ENCODE measurements at places on chromosomes 12 and 14. TPM values are rescaled to one million over a fixed set of nuclear protein-coding genes. Genes with fewer than 3 reads are reported as not detected.

DNA sequence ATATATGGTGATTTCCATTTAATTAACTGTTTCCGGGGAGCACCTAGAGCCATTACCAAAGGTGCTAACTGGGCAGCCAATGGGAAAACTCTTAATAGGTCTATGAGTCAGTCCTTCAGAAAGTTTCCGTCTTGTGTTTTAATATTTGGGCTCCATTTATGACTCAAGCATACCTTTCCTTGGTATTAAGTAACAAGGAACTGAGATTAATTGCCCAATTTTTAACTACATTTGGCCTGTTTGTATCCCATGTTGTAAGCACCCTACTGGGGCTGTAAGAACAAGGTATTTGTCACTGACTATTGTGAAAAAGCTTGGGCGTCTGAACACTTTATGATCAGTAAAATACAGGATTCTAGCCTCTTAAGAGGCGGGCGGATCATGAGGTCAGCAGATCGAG, 62.8 kb upstream of the FOXN3 start:
- DNase-seq: no peak
- no peaks in the 10 kb centered on the region for H3K36me3 ChIP-seq
- no peaks in the 10 kb centered on the region for H3K27me3 ChIP-seq
- no peak overlapping the region for H3K27ac ChIP-seq

DNA sequence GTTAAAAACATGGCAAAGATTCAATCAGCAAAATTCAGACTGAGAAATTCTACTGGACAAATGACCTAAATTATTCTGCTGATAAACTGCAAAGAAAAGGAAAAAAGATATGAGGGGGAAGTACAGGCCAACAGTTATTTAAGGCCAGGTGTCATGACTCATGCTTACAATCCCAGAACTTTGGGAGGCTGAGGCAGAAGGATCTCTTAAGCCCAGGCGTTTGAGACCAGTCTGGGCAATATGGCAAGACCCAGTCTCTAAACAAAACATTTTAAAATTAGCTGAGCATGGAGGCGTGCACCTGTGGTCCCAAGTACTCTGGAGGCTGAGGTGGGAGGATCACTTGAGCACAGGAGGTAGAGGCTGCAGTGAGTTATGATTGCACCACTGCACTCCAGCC, 91.8 kb upstream of the USP15 start:
- H3K4me3 ChIP-seq: no peak overlapping the region
- H3K36me3 ChIP-seq: no peaks in the 10 kb centered on the region
- no peaks in the 10 kb centered on the region for H3K4me1 ChIP-seq
- no peaks in the 10 kb centered on the region for H3K27me3 ChIP-seq
- no peak for DNase-seq

GRCh38 chr12:132186208-132186856, 42.1 kb downstream of the NOC4L start:
- peaks cover 10% of the 10 kb centered on the region for H3K4me1 ChIP-seq
- H3K27me3 ChIP-seq: peaks cover 4% of the 10 kb centered on the region
- H3K4me3 ChIP-seq: peak overlapping the region; percentile 37
- no peak overlapping the region for H3K27ac ChIP-seq
- no peak for DNase-seq

DNA sequence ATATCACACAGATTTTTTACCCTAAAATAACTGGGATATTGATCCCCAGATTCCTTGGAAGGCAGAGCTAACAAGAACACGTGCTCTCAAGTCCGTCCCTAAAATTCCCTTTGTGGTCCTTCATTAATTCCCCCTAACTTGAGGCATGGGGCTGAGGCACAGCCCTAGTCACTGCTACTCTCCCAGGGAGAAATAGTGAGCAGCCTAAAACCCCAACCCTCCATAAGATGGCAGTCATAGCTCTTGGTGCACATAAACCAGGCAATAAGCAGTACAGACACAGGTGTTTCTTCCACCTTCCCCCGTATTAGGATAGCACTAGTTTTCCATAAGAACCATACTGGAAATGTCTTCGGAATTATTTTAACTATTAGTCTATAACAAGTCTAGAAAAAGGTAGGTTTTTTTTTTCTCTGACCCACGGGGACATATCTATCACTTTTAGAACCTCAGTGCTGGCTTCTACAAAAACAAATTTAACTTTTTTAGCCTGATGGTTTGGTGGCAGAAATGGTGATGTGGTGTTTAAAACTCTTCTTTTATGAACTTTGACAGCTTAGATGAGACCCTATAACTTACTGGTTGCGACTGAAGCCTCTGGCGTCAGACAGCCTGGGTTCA, 3.1 kb upstream of the ARHGEF40 start:
- H3K27me3 ChIP-seq: peaks cover 4% of the 10 kb centered on the region
- H3K27ac ChIP-seq: no peak overlapping the region
- H3K36me3 ChIP-seq: no peaks in the 10 kb centered on the region
- peaks cover 28% of the 10 kb centered on the region for H3K4me1 ChIP-seq
- DNase-seq: no peak

DNA sequence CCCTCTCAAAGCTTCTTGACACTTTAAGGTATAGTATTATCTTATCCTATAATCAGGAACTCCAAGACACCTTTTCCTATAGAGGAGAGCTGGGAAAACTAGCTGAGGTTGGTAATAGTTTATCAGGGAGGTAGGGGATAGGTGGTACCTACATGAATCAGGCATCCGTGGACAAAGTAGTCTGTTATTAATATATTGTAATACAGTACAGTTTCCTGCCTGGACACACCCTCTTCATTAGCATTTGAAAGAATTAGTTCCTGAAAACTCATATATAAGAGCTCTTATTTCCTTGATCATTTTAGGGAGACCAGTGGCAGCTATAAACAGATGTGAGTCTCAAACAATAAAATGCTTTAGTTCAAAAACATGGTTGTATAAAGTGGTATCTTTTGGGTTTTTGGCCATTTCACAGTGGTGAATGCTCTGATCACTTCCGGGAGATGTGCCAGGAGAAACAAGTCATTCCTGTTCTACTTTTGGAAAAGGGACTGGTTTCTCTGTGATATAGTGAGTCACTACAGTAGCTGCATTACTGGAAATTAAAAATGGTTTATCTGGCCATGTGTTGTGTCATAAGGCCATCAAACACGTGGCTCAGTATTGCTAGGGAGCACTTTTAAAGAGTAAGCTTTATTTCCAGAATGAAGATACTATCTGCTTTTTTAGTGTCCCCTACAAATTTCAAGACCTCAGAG, 98.1 kb downstream of the KLRB1 start:
- no peaks in the 10 kb centered on the region for H3K4me1 ChIP-seq
- no peaks in the 10 kb centered on the region for H3K36me3 ChIP-seq
- H3K27ac ChIP-seq: no peak overlapping the region
- DNase-seq: no peak

GRCh38 chr12:67649261-67649569, 670 bp downstream of the DYRK2 start:
- H3K4me1 ChIP-seq: peaks cover 31% of the 10 kb centered on the region
- peak overlapping the region; percentile 92 for H3K4me3 ChIP-seq
- DNase-seq: no peak

GRCh38 chr12:93740751-93741150, 63.6 kb downstream of the CRADD start:
- DNase-seq: no peak
- H3K4me1 ChIP-seq: peaks cover 43% of the 10 kb centered on the region
- peak overlapping the region; percentile 58 for H3K4me3 ChIP-seq
- no peaks in the 10 kb centered on the region for H3K27me3 ChIP-seq
- no peaks in the 10 kb centered on the region for H3K36me3 ChIP-seq

DNA sequence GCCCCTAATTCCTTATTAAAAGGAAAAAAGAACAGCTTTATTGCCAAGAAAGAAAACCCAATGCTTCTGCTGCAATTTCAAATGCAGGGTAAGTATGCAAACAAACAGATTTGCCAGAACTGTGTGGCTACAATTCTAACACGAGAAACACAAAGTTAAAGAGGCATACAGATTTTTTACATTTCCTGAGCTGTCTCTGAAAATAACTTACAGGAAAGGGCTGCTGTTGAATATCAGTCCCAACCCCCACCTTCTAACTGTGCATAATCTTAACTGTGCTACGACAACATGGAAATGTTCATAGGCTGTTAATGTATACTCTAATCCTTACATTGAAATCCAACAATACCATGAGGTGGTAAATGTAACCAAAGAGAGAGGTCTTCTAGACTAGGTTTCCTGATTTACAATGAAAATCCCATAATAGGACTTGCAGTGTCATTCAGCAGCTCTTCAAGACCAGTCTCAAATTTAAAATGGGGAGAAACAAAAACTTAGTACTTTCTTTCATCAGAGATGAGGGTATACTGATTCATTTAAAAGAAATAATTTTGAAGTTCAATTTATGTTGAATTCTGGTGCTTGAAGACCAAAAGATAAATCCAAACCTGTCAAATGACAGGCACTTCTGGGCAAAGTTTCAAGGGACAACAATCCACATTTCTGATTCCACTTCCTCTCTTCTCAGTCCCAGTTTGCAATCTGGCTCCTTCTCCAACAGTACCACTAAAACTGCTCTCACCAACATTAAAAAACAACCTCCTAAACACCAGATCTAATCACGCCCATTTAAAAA, 14.4 kb downstream of the FGD6 start:
- no peak for DNase-seq
- H3K4me3 ChIP-seq: no peak overlapping the region
- H3K27ac ChIP-seq: peak overlapping the region; percentile 0
- H3K4me1 ChIP-seq: peaks cover 64% of the 10 kb centered on the region
- H3K36me3 ChIP-seq: no peaks in the 10 kb centered on the region

- H3K4me3 ChIP-seq: no peak overlapping the region
- DNase-seq: peak; percentile 65
- H3K27me3 ChIP-seq: no peaks in the 10 kb centered on the region
- H3K4me1 ChIP-seq: peaks cover 70% of the 10 kb centered on the region
- peak overlapping the region; percentile 53 for H3K27ac ChIP-seq
Measured at GRCh38 chr12:113232840-113233585, 11.7 kb downstream of the TPCN1 start.

DNA sequence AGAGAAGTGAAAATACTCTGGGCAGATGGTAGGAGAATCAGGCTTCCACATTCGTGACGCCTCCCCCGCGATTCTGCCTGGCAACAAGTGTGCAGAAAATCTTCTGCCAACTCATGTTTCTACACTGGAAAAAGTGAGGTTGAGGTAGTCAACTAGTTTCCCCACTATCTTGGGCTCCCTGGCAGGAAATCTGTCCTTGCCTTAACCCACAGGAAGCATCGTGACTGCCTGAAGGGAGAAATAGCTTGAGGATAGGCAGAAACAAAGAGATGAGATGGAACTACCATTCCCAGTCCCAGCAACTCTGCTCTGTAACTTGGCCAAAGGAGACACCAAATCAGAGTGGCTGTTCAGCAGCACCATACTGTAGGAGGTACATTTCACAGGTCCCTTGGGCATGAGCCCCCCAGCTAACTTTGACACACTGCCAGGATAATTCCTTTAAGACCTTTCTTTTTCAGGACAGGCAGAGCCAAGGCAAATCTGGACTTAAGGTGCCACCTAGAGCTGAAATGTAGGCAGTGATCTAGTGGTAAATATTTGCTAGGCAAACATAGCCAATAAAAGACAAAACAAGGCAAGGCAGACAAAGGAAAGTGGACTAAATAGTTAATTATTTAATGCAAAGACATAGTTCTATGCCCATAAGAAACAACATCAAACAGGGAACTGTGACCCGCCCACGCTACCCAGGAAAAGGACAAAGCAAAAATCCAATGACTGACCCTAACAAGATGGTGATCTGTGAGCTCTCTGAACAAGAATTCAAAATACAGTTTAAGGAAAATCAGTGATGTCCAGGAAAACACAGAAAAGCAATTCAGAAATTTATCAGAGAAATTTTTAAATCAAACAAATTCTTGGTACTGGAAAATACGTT, 205.1 kb downstream of the PTPRO start:
- no peaks in the 10 kb centered on the region for H3K27me3 ChIP-seq
- no peaks in the 10 kb centered on the region for H3K36me3 ChIP-seq
- peak; percentile 59 for DNase-seq
- H3K4me1 ChIP-seq: no peaks in the 10 kb centered on the region
- no peak overlapping the region for H3K4me3 ChIP-seq

DNA sequence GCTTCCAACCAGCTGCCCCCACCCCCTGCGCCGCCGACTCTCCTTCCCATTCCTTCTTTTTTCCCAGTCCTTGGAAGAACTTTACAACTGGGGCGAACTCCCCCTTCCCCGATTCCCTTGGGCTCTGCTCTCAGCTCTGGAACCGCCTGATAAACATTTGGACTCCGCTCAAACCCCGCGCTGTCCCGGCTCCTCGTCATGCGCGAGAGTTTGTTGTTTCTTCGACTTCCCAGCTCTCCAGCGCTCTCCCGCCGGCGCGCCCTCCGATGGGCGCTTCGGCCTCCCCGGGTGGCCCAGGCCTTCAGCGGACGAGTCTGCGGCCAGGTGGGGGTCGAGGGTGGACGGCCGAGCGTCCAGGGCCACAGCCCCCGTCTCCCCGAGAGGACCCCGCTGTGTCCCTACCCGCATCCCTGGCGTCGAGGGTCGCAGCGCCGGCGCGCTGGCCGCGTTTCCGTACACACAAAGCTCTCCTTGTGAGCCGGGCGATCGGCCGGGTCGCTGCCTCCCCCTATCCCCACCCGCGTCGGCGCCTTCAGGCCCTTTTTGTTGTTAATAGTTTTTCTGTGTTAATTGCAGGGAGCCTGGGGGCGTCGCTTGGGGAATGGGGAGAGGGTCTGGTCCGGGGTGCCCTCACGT, 847 bp downstream of the MMP14 start:
- peak overlapping the region; percentile 93 for H3K27ac ChIP-seq
- peak; percentile 72 for DNase-seq
- peak overlapping the region; percentile 87 for H3K4me3 ChIP-seq
- H3K36me3 ChIP-seq: peaks cover 38% of the 10 kb centered on the region

- H3K27ac ChIP-seq: no peak overlapping the region
- no peaks in the 10 kb centered on the region for H3K27me3 ChIP-seq
- DNase-seq: no peak
- no peaks in the 10 kb centered on the region for H3K36me3 ChIP-seq
Measured at GRCh38 chr12:50338920-50339645, 55.8 kb upstream of the LIMA1 start.

GRCh38 chr12:100904270-100904669, 109.7 kb downstream of the ANO4 start:
- no peak overlapping the region for H3K27ac ChIP-seq
- no peak for DNase-seq
- H3K4me1 ChIP-seq: no peaks in the 10 kb centered on the region
- no peak overlapping the region for H3K4me3 ChIP-seq

DNA sequence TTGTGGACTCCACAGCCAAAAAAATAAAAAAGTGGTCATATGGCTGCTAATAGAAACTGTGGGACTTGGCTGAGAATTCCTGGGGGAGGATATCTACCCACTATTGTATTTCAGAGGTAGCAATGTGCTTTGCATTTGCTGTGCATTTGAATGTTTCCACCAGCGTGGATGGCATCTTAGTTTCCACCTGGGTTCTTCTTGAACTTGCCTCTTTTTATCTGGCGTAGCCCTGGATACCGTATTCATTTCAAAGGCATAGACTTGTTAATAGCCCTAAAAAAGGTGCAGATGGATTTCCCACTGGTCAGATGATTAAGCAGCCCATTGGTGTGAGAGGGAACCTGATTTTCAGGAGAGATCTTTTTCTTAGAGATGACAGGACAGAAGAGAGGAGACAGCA, 1.9 kb upstream of the MYF5 start:
- H3K27me3 ChIP-seq: peaks cover 9% of the 10 kb centered on the region
- no peak for DNase-seq
- no peak overlapping the region for H3K4me3 ChIP-seq
- no peaks in the 10 kb centered on the region for H3K4me1 ChIP-seq
- no peak overlapping the region for H3K27ac ChIP-seq

GRCh38 chr12:565589-566105, 97.6 kb downstream of the NINJ2 start:
- no peaks in the 10 kb centered on the region for H3K27me3 ChIP-seq
- H3K4me1 ChIP-seq: peaks cover 25% of the 10 kb centered on the region
- no peak for DNase-seq
- no peak overlapping the region for H3K4me3 ChIP-seq
- H3K36me3 ChIP-seq: no peaks in the 10 kb centered on the region

The TEX52 gene
- total RNA-seq: not detected

The RHEBL1 gene
- 1.5 TPM for total RNA-seq

The RASSF9 gene
- 11.0 TPM for total RNA-seq

The C12orf50 gene
- total RNA-seq: not detected

The PLA2G1B gene
- total RNA-seq: 42.2 TPM

All from lower lobe of right lung (tissue), 2 donors.